Colonic mucosa (tissue), 4 donors: ENCODE measurements at places on chromosomes 7 and 10. TPM values are rescaled to one million over a fixed set of nuclear protein-coding genes. Genes with fewer than 3 reads are reported as not detected.

- no peaks in the 10 kb centered on the region for H3K36me3 ChIP-seq
- no peaks in the 10 kb centered on the region for H3K27me3 ChIP-seq
- no peak for DNase-seq
- no peak overlapping the region for H3K4me3 ChIP-seq
Measured at GRCh38 chr10:57696641-57697040, 571.1 kb downstream of the IPMK start.

DNA sequence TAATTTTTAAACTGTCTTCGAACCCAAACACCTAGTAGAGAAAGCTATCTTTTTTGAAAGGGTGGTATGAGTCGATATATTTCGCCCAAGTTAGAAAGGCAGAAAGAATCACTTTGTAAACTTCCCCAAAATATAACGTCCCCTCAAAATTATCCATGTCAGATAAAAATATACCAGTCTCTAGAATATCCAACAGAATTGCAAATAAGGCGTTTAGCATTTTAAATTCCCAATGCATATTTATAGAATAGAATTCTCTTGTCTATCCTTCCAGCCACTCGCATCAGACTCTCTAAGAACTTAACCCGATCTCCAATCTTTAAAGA, 2.1 kb downstream of the CTBP2 start:
- H3K27me3 ChIP-seq: no peaks in the 10 kb centered on the region
- H3K27ac ChIP-seq: peak overlapping the region; percentile 97
- DNase-seq: no peak
- peak overlapping the region; percentile 69 for H3K4me3 ChIP-seq
- peaks cover 12% of the 10 kb centered on the region for H3K4me1 ChIP-seq

Gene UBE3C
- total RNA-seq: 50.9 TPM

- H3K36me3 ChIP-seq: no peaks in the 10 kb centered on the region
- no peak overlapping the region for H3K27ac ChIP-seq
- no peak overlapping the region for H3K4me3 ChIP-seq
- DNase-seq: no peak
- H3K4me1 ChIP-seq: no peaks in the 10 kb centered on the region
- H3K27me3 ChIP-seq: no peaks in the 10 kb centered on the region
Measured at GRCh38 chr7:131786204-131786603, 229.8 kb upstream of the PODXL start.

- no peaks in the 10 kb centered on the region for H3K27me3 ChIP-seq
- DNase-seq: peak; percentile 39
Measured at GRCh38 chr7:101121991-101122932, 4.6 kb upstream of the SERPINE1 start.
